CD4-positive, alpha-beta T cell treated with Interleukin-6 at 100 ng/mL for 8 hours (primary cell): ENCODE measurements at places on chromosomes 5 and 9.

DNA sequence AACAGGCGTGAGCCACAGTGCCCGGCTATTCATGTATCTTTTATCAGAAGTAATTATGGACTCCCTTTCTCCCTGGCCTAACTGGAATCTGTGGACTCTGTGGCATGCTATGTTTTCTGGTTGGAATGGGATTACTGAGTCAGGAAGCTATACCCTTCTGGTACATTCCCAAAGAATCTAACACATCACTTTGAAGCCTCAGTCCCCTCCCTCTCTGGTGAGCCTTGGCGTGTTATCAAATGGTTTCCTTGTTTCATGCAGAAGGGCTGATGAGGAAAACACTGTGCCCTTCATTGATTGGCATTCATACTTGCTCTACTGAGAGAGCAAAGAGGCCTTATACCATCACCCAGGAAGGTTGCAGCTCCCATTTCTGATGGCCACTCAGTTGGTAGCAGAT lies 22.9 kb downstream of the C5orf15 start:
- no peak for DNase-seq

DNA sequence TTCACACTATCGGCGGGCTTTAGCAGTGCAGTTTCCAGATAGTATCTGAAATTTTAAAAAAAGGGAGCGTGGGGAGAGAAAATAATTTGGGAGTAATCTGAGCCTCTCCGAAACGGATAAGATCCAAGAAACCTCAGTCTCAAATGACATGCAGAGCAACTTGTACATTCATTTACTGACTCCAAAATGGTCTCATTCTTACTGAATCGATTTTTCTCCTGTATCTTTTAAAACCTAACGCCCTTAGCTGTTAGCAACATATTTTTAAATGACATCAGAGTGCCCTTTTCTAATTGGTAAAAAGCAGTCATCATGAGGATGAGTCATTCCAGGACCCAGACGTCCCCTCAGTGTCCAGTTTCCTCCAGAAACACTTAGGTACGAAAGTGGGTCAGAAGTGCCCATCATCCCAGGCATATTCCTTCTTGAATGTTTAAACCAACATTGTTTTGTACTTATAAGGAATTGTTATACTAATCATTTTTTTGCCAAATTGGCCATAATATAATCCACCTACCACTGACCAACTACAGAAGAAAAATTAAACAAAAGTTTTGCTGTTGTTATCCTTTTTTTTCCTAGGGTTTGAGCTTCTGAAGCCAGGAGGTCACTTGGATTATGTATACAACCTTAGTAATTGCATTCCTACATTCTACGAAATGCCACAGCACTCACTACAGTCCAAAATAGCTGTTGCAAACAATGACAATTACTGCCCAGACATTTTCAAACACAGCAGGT lies 354.4 kb downstream of the ADAMTS6 start:
- DNase-seq = no peak

DNA sequence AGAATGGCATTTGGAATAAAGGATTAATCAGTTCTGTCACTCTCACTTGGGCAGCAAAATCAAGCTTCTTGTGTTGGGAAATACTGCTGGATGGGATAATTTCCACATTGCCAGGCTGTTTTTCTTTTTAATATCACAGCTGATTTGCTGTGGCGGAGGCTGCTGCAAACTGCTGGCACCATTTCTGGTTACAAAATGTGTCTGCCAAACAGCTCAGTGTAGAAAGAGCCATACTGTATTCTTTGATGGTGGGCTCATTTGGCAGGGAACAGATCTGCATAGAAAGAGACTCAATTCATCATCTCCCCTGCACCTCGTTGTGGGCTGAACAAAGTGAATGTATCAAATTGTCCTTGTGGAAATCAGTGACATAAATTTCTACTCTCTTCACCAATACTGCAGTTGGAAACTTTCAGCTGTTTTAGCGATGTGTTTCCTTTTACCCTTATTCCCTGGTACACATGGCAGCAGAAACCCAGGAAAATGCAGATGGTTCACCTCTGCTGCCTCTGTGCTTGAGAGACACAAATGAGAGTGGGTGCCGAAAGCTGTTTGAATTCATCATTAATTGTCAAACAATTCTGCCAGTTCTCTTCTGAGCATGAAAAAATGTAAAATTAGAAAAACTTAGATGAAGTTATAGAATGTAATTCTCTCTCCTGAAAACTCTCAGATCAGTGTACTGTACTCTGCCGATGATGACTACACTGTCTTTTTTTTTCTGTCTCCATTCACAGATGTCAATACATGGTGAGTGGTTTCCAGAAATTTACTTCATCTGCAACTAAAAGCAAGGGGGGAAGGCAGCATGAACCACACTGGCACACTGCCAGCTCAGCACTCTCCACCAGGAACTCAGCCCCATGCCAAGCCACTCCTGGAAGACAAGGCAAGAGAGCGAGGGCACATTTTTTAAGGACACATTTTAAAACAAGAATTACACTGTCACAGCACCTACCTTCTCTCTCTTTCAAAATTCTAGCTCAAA lies 75.0 kb downstream of the HMHB1 start:
- no peak for DNase-seq

DNA sequence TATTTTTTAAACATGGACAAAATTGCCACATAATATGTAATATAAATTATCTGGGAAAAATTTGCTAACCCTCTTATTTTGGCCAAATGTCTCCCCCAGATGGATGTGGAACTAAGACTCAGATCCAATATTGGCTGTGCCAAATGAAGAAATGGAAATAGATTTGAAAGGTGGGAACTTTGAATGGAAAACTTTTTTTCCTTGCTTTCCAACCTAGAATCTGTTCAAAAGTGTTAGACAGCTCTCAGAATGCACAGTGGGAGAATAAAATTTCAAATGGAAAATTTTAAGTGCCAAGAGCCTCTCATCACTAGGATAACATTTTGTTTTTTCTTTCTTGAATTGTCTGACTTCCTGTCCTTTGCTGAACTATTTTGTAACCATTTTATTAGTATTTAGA lies 142.6 kb upstream of the GAS1 start:
- DNase-seq = no peak

DNA sequence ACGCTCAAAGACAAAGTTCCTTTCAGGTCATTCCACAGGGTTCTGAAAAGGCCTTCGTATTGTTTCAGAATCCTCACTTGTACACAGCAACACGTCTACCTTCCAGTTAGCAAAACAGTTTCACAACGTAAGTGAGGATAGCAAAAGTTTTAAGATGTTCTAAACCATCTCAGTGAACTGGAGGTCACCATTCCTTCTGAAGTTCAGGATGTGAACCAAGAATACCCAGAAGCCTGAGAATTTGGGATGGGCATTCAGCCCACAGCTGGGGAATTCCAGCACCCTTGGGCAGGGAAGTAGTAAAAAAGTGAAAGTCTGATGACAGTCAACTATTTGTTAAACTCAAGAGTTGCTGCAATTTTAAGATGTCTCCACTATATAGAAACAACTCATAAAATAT lies 224.5 kb downstream of the BNC2 start:
- DNase-seq = no peak

DNA sequence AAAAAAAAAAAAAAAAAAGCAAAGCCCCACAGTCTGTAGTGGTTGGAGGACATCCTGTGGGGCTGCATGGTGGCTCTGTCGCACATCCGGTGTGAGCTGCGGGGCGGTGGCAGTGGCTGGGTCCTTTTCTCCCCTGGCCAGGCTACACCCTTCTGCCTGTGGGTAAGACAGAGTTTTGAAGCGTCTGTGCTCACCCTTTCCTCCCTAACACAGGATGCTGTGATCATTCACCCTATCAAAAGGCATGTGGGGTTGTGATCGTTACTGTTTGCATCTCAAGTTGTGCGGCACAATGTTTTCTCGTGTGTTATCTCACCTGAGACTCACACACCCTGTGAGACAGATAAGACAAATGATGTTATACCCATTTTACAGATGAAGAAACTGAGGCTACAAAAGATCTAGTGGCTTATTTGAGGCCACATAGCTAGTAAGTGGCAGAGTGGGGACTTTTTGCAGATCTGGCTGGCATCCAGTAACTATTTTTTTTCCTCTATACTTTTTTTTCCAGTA lies 17.5 kb downstream of the IRF1 start:
- peak; percentile 88 for DNase-seq

DNA sequence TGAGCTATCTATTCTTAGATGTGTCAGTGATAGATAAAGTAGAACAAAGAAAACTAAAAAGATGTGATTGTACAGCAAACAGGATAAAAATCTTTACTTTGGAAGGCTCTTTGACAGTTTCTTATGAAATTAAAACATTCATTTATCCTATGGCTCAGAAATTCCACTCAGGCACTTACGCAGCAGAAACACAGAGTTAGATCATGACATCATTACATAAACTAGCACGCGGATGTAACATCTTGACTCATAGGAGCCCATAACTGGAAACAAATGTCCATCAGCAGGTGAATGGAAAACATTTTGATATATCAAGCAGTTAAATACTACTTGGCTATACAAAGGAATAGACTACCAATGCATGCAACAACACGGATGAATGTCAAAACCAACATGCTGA lies 45.3 kb downstream of the ICE1 start:
- DNase-seq = no peak

GRCh38 chr5:127358284-127358683 lies 67.7 kb downstream of the MEGF10 start:
- DNase-seq = no peak
